ENCODE measurements at places on chromosomes 3 and 15. TPM values are rescaled to one million over a fixed set of nuclear protein-coding genes. Genes with fewer than 3 reads are reported as not detected.

GRCh38 chr3:151330379-151330778, 1.0 kb upstream of the P2RY13 start:
- H3K27ac ChIP-seq = no peak overlapping the region
- no peaks in the 10 kb centered on the region for H3K4me1 ChIP-seq
- no peak overlapping the region for H3K4me3 ChIP-seq
- DNase-seq = no peak
- H3K27me3 ChIP-seq = no peaks in the 10 kb centered on the region

GRCh38 chr3:37795431-37796061, 66.1 kb upstream of the CTDSPL start:
- no peaks in the 10 kb centered on the region for H3K27me3 ChIP-seq
- DNase-seq = no peak
- H3K27ac ChIP-seq = no peak overlapping the region
- peaks cover 5% of the 10 kb centered on the region for H3K4me1 ChIP-seq

- no peaks in the 10 kb centered on the region for H3K36me3 ChIP-seq
- H3K27ac ChIP-seq = no peak overlapping the region
- H3K4me1 ChIP-seq = no peaks in the 10 kb centered on the region
- H3K27me3 ChIP-seq = peaks cover 21% of the 10 kb centered on the region
Observed at GRCh38 chr15:88348579-88349230, 92.2 kb upstream of the NTRK3 start.

DNA sequence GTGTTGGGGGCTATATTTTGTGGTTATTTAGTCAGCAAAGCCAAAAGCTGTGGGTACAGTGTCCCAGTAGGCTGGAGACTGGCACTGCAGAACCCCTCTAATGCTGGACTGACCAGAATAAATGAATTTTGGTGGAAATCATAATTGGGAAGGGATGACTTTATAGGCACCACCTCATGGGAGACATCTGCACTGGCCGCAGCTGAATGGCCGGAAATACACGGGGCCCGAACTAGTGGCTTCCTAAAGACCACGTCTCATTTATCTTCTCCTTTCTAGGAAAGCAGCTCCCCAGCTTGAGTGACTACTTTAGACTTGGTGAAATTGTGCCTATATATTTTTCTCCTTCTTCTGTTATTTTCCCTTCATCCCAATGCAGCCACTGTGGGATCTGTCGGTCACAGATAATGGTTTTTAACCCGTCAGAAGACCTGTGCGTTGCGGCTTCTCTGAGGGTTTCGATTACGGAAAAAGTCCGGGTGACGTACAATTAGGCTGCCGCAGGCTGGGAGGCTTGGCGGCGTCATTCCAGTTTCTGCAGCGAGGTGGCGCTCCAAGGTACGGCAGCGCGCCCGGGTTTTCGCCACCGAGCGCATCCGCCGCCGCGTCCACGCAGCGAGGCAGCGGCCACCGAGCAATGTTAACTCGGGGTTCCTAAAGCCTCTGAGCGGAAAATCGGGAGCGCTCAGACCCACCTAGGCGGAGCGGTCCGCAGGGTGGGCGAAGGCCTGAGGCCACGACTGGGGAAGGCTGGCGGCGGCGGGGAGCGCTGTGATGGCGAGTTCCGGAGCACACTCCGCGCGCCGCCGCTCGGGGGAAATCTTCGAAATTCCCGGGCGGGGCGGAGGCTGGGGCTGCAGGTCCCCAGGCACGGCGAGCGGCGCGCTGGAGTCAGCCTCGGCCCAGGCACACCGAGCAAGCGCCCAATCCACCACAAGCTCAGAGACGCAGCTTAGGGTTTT, 26.3 kb downstream of the NR2F2 start:
- H3K4me1 ChIP-seq = peaks cover 39% of the 10 kb centered on the region
- H3K27ac ChIP-seq = peak overlapping the region; percentile 90
- H3K4me3 ChIP-seq = peak overlapping the region; percentile 92
- peak; percentile 90 for DNase-seq

DNA sequence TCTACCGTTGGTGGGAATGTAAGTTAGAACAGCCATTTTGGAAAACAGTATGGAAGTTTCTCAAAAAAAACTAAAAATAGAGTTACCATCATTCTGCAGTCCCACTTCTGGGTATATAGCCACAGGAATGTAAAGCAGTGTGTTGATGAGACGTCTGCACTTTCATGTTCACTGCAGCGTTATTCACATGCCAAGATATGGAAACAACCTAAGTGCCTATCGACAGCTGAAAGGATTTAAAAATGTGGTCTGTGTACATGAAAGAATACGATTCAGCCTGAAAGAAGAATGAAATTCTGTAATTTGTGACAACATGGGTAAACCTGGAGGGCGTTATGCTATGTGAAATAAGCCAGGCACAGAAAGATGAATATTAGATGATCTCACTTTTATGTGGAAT, 157.7 kb downstream of the THSD4 start:
- H3K36me3 ChIP-seq = no peaks in the 10 kb centered on the region
- H3K4me3 ChIP-seq = peak overlapping the region; percentile 5
- H3K4me1 ChIP-seq = peaks cover 33% of the 10 kb centered on the region
- DNase-seq = no peak
- H3K27me3 ChIP-seq = no peaks in the 10 kb centered on the region
- H3K27ac ChIP-seq = peak overlapping the region; percentile 38

C15orf62 gene
- total RNA-seq = 1.1 TPM

Data from type B pancreatic cell (in vitro differentiated cells).